ENCODE measurements at places on chromosomes 12 and 14.

DNA sequence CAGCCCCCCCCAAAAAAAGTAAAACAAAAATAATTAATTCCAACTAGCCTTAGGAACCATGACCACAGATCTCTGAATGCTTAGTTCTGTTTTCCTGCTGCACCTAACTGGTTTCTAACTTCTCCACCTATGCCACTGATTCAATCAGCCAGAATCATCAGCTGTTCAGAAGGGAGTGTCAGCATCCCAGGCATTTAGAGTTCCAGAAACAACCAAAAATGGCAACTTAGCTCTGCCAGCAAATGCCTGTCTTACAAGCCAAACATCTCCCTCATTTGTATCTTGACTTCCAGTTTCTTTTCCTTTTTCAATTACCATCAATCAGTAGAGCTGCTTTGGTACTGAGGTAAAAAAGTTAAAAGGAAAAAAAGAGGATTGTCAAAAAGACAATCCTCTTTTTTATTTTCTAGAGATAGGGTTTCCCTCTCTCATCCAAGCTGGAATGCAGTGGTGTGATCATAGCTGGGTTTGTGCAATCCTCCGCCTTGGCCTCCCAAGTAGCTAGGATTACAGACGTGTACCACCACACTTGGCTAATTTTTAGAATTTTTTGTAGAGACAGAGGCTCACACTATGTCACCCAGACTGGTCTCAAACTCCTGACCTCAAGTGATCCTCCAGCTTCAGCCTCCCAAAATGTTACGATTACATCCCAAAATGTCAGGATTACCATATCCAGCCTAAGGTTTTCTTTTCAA, 45.2 kb upstream of the ISM2 start:
- no peak for DNase-seq

DNA sequence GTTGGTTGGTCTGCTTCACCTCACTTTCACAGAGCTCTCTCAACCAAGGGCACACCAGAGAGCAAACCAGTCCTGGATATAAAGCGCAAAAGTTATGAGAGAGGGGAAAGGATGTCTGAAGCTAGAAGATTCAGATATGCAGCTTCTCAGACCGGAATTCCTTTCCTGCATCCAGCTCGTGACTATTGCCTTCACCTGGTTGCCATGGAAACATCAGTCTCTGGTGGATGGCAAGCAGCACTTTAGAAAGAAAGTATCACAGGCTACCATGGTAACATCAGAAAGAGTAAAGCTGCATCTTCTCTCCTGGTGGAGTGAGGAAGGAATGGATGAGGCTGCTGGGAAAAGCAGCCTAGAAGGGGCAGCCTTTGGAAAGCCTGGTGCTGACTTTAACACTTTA, 13.7 kb downstream of the REM2 start:
- no peak for DNase-seq

GRCh38 chr12:93135286-93136239, 206.5 kb upstream of the EEA1 start:
- DNase-seq = no peak

DNA sequence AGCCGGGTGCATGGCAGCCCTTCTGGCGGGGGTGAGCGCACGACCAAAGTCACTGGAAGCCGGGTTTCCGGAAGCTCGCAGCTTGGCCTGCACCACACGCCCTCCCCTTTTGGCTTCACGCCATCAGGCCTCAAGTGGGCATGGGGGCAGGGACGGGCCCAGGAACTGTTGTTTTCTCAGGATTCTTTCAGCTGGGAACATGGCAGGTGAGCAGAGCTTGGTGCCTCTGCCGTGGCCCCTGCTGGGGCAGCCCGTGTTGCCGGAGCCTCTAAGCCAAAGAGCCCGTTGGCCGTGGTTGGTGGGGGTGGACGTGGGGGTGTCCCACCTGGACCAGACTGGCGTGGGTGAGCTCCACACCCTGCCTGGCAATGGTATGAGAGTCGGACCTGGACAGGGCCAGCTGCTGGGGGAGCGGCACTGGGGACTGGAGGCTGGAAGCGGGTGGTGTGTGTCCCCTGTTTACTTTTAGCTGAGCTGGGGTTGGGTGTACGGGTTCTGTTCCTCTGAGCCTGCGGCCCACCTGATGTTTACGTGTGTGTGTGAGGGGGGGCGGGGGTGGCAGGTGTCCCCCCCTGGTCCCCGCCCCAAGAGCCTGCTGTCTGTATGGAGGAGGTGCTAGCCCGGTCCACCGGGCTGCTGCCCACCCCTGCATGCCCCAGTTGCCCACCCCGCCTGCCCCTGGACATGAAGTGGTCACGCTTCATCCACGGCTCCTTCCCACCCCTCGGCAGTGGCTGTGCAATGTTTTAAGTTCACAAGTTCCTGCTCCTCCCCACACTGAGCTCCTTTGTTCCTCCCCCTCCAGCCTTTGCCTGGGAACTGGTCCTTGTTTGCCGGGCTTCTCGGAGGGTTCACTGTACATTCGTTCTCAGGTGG, 28.7 kb upstream of the PLD4 start:
- DNase-seq = no peak

DNA sequence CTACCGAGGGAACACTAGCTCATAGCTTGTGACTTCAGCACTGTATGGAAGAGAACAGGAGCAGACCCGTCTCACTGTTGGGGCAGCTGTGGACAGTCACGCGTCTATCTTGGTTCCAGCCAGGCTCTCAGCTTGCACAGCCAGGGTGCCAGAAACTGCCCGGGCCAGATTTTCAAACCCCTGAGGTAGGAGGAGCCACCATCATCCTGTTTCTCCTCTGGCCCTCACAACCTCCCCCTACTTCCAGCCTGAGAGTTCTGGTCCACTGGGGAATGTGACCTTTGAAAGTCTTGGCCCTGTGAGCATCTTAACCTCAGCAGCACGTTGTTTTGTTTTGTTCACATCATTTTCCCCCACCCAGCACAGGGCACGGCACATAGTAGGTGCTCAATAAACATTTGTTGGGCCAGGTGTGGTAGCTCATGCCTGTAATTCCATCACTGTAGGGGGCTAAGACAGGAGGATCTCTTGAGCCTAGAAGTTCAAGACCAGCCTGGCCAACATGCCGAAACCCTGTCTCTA, 50.4 kb downstream of the PSMA6 start:
- DNase-seq = no peak

DNA sequence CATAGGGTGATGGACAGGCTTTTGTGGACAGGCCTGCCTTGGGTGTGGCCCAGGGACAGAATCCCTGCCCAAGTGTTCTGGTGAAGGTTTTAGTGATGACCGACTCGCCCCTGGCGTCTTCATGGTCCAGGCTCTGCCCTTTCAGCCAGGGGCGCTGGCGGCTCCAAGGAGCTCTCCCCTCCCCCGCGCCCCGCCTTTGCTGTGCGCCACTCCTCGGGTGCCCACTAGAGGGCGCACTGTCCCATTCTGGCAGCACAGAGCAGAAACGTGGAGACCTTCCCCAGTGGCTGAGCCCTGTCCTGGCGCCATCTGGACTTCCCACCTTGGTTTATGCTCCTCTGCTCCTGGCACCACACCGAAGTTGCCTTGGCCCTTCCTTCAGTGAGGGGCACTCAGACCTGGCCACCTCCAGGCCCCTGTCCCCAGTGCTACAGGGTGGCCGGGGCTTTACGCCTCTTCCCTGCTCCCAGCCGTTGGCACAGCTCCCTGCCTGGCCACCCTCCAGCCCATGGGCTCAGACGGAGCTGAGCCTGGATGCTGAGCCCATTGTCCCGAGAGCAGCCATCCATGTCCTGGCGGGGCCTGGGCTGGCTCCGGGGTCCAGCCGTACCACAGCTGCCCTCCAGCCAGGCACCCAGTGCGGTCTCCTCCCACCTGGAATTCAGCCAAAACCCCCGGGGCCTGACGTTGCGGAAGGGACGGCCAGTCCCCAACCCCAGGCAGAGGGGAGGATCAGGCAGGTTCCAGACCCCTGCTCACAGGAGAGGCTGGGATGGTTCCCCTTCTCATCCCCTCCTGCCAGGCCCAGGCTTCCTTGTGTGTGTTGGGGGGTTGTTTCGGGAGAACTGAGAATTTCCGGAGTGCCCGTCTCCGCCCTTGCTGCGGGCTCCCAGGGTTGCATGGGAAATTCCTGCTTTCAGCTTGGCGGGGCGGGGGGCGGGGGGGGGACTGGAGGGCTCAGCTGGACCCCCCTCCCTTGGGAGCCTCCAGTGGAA, 5.6 kb upstream of the CRIP1 start:
- DNase-seq = peak; percentile 84

DNA sequence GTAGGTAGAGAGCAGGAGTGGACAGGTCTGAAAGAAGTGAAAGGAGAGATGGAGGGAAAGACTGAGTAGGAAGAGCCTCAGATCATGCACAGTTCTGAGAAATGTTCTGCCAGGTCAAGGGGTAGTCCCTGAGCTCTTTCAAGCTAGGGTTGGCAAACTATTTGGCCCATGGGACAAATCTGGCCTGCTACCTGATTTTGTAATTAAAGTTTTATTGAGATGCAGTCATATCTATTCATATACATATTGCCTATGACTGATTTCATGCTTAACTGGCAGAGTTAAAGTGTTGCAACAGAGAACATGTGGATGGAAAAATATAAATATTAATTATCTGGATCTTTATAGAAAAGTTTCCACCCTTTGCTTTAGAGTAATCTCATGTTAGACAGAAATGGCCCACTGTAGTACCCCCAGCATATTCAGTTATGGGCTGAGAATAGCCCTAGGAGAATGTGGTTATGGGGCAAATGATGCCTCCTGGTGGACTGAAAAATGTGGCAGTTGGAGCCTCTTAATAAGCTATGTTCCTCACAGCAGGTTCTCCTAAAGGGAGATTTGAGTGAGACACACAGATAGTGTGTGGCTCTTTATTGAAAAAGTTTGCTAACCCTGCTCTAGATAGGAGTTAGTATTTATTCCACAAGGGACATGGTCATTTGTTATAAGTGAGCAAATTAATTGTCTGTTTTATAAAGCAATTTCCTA, 476.9 kb downstream of the LRIG3 start:
- no peak for DNase-seq

DNA sequence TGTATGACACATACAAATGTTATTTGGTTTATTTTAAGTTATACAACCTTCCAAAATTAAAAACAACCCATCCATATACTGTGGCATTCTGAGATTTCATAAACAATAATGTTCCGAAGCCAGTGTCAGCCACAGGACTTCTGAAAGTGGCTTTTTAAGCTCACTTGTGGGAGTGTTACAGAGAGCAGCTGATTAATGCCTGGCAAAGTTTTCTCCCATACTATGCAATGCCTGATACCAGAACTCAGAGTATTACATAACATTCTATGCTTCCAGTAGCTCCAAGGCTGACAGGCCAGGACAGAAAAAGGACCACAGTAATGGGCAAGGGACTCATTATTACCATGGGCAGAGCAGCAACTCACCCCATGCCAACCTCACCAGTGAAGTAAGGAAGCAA, 29.3 kb downstream of the NELL2 start:
- DNase-seq = no peak

DNA sequence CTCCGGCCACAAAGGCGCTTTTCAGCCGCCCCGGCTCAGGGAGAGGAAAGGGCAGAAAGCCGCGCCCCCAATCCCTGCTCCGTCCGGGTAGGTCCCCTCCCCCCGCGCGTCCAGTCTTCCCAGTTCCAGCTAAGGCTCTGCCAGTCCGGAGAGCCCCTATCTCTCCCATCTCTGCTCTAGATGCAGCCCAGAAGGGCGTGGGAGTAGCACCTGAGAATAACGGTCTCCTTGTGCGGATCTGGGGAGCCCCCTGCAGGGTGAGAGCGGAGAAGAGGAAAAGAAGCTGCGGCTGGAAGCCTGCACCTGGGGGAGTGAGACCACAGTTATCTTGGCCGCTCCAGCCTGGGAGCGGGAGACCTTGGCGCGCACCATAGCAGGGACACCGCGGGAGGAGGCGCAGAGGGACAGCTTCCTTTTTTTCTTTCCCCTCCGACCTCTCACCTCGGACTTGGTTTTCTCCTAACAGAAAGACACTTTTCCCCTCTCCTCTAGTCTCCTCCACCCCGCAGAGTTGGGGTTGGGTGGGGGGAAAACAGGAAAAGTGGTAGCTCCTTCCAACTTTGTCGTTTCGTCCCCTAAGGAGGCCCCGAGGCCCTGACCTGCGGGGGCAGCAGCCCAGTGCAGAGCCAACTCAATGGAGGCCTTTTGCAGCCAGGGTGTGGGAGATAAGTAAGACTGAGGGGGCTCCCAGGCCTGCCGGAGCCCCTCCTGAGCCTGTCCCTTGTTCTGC, 2.4 kb downstream of the DHH start:
- DNase-seq = no peak

- no peak for DNase-seq
These were observed 345.9 kb downstream of the DPF3 start for GRCh38 chr14:72547999-72548398.

DNA sequence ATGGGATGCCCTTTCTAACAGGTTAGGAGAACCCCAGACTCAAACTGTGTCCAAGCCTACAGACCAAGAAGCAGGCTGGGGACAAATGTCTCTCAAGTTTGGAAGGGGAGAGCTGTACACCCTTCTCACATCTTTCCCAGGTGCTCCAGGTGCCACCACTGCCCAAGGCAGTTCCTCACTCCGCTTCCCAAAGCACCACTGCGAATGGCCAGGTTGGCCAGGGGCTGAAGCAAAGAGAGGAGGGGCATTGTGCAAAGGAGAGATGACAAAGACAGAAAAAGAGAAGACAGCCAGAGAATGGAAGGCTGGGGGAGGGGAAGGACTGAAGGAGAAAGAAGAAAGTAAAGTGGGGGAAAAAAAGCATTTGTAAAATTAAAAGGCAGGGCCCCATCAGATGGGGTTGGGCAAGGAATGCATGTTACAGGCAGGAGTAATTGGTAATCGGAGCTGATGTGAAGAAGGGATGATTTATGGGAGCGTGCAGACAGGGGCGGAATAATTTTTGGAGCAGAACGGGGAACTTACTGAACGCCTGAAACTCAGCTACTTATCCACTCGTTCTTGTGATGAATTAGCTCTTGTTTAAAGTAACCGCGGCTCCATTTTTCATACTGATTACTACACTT, 165.8 kb downstream of the ESRRB start:
- no peak for DNase-seq

DNA sequence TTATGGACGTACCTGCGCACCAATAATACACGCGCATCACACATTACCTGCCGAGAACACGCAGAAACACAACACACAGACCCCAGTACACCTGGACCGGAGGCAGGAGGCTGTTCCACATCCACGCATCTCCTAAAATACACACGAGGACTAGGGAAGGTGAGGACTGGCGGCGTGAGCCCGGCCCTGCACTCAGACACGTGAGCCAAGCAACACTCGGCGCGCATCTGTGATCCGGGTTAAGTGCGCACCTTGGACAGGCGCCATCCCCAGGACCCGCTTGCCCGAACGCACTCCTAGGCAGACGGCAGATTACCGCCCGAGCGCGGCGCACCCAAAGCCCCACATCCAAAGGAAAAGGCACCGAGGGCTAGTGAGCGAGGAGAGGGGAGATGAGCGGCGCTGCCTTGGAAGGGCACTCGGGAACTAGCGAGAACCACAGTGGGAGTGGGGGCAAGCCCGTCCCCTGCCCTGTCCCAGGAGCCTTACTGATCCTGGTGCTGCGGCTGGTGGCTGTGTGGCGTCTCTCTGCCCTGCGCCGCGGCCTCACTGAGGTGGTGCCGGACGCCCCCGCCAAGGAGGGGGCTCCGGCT, 417 bp downstream of the GLS2 start:
- DNase-seq = no peak

DNA sequence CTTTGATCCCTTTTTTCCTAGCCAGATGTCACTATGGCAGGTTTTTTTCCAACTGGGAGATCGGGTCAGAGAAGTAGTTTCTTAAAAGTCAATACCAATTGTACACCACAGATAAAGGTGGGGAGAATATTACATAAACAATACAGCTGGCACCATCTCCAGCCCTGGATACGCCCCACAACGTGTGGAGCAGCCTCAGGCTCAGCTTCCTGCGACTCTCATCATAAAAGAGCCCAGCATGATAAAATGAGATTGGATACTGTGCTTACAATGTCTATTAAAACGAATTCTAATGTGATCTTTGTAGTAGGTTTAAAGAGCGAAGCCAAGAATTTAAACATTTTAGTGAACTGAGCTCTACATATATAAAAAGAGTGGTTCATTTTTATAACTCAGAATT, 21.5 kb downstream of the EFCAB11 start:
- DNase-seq = no peak
